ENCODE measurements at places on chromosomes 13 and 19. TPM values are rescaled to one million over a fixed set of nuclear protein-coding genes. Genes with fewer than 3 reads are reported as not detected.
A peak's percentile ranks its signal among the peaks of the same experiment; 100 is the strongest.

- no peak overlapping the region for H3K27ac ChIP-seq
- no peak for DNase-seq
- no peaks in the 10 kb centered on the region for H3K4me1 ChIP-seq
- H3K4me3 ChIP-seq = no peak overlapping the region
Measured at GRCh38 chr13:93023929-93024328, 202.7 kb upstream of the GPC6 start.

- H3K4me3 ChIP-seq = no peak overlapping the region
- H3K27me3 ChIP-seq = no peaks in the 10 kb centered on the region
- H3K36me3 ChIP-seq = no peaks in the 10 kb centered on the region
- H3K4me1 ChIP-seq = peaks cover 9% of the 10 kb centered on the region
Measured at GRCh38 chr19:45409557-45409920, 3.1 kb downstream of the POLR1G start.

- peaks cover 21% of the 10 kb centered on the region for H3K4me1 ChIP-seq
- H3K4me3 ChIP-seq = peak overlapping the region; percentile 40
- H3K27me3 ChIP-seq = no peaks in the 10 kb centered on the region
Measured at GRCh38 chr19:18160493-18160970, 7.6 kb downstream of the PIK3R2 start.

DNA sequence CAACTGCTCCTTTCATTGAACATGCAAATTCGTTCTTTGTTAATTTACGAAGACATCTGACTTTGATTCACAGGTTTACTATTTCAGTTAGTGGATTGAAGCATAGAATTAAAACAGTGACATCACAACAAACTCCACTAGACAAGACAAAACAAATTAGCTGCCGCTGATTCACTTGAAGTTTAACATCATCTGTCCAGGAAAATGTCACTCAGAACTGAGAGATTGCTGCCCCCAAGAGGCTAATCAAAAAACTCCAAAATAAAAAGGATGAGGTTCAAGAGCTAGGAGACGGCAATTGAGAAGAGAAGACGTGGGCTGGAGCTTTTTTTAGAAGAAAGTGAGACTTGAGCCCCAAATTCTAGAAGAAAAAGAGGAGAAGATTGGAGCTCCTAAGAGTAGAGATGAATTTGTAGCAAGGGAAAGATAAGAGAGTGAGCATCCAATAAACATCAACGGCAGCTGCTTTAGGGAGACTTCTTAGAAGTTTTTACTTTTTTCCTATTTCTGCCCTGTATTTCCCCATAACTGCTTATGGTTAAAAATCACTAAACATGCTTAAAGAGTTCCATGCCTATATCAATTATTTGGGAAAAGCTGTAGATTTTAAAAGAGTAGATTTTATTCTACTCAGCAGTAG, 40.8 kb upstream of the TPP2 start:
- H3K27ac ChIP-seq = no peak overlapping the region
- H3K4me3 ChIP-seq = no peak overlapping the region
- H3K27me3 ChIP-seq = no peaks in the 10 kb centered on the region
- DNase-seq = no peak
- H3K4me1 ChIP-seq = no peaks in the 10 kb centered on the region

Gene CEACAM8
- total RNA-seq = not detected

Gene PRTN3
- total RNA-seq = 1.1 TPM

Measured in breast epithelium (tissue), 4 donors.